ENCODE measurements at places on chromosomes 4 and X.

- DNase-seq, result no peak
Observed at GRCh38 chr4:1297023-1297395, 7.3 kb downstream of the MAEA start.

DNA sequence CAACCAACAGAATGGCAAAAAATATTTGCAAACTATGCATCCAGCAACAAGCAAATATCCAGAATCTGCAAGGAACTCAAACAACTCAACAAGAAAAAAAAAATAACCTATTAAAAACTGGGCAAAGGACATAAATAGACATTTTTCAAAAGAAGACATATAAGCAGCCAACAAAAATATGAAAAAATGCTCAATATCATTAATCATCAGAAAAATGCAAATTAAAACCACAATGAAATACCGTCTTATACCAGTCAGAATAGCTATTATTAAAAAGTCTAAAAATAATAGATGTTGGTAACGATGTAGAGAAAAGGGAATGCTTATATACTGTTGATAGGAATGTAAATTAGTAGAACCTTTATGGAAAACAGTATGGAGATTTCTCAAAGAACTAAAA is 53.4 kb downstream of the WDR19 start:
- no peak for DNase-seq

GRCh38 chrX:22164770-22165388 is 107.8 kb upstream of the CBLL2 start:
- DNase-seq, result no peak

- DNase-seq, result no peak
Observed at GRCh38 chr4:70722199-70722791, 531 bp downstream of the RUFY3 start.

GRCh38 chr4:143302536-143302935 is 34.1 kb upstream of the GAB1 start:
- no peak for DNase-seq

- no peak for DNase-seq
Observed at GRCh38 chrX:119474615-119475388, 6.6 kb downstream of the SLC25A5 start.

DNA sequence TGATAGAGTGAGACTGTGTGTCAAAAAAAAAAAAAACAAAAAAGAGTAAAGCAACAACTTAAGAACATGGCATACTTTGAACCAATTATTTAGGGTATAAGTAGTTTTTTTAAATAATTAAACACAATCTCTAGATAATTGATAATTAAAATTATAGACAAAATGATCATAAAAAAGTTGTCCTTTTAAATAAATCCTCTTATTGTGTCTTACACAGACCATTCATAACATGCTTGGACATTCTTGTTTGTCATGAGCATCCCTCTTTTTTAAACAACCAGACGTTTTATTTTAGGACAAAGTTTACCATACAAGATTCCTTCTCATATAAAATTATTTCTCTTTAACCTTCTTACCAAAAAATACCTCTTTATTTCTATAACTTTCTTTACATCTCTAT is 35.1 kb downstream of the SPCS3 start:
- no peak for DNase-seq

DNA sequence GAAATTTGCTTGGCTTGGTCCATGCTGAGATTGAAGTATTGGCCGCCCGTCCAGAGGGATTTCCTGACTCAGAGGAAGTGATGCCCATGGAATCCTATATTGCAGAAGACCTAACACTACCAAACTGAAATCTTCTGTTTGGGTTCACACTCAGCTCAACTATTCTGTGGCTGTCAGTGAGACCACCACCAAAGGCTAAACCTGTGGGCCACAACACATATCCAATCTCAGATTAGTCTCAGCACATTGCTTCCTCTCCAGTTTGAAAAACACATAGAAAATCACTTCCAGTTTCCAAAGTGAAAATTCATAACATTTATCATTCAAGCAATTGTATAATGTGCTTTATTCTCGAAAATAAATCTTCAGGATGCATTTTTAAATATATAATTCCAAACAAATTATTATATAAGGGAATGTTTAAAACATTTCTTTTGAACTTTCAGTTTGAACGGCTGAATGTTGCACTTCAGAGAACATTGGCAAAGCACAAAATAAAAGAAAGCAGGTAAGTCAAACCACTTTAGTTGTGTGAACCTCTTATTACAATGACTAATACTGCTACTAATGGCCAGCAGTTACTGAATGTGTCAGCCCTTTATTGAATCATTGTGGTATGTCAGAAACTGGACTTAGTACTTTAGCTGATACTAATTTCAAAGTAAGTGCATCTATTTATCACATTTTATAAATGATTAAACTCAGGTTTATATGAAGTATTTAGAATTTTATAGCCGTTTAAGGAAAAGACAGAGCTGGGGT is 37.0 kb downstream of the GUCY1A1 start:
- DNase-seq, result no peak

DNA sequence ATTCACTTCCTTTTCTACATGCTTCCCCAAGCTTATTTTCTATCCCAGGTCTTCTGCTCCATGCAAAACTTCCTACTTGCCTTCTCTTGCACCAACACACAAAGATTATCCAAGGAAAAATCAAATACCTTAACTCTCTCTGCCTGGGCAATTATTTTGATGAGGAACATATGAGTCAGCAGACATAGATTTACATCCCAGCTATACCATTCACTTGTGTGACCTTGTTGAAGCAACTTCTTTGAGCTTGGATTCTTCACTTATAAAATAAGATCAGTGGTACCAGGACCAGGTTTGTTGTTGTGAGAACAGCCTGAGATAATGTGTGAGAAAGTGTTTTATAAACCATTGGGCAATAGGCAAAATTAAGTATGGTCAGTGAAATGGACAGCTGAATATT is 39.1 kb upstream of the TMEM192 start:
- no peak for DNase-seq

All from stimulated activated CD4-positive, alpha-beta T cell treated with anti-CD3 and anti-CD28 coated beads, Interleukin-15, amount 100 ng/mL, for 48 hours (primary cell).